KG1 (cell line): ENCODE measurements at places on chromosomes 7 and 10.

- no peak for DNase-seq
Observed at GRCh38 chr10:121171825-121172787, 320.9 kb downstream of the WDR11 start.

- peak; percentile 23 for DNase-seq
Observed at GRCh38 chr7:118129041-118129795, 54.7 kb upstream of the LSM8 start.

GRCh38 chr10:70367195-70367796 lies 15.1 kb downstream of the LRRC20 start:
- no peak for DNase-seq

GRCh38 chr10:43491855-43492254 lies 54.9 kb downstream of the ZNF487 start:
- DNase-seq, result no peak

GRCh38 chr10:132294561-132295318 lies 13.0 kb downstream of the STK32C start:
- DNase-seq, result no peak

- DNase-seq, result no peak
Observed at GRCh38 chr7:17374654-17375053, 76.2 kb downstream of the AHR start.

DNA sequence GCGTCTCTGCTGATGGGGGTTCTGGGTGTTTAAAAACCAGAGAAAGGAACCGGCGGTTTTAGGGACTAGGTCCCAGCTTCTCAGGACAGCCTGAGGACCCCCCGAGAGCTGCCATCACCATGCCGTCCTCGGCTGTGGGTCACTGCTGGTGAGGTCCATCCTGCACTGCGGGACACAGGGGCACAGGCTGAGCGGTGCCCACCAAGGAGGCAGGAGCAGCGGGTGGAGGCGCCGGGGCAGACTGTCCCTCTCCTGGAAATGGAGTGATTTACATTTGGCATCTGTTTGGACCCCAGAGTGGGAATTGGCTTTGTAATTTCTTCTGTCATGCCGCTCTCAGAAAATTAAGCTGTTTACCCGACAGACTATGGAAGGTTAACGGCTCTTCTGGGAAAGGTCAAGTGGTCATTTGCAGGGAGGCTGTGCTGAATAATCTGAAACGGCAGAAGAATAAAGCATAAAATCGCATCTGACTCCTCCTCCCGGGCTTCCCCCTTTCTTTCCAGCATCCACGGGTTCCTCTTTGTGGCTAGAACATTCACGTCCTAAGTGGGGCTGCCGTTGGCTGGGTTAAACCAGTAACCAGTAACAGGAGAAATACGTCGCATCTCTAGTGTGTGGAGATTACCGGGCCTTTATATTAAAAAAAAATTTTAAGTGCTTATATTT lies 31.7 kb downstream of the LHPP start:
- DNase-seq, result no peak

DNA sequence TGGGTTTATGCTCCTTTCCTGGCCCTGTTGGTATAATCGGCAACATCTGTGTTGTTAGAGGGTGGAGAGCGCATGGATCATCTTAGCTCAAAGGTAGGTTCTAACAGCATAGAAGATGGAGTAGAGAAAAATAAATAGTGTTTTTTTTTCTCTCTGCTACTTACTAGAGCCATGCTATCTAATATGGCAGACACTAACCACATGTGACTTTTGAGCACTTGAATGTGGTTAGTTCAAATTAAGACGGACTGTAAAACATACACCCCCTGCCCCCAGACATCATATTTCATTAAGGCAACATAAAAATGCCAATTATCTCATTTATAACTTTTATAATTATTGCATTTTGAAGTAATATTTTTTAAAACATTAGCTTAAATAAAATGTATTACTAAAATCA lies 525.1 kb downstream of the KIF20B start:
- DNase-seq, result no peak

- DNase-seq, result no peak
Observed at GRCh38 chr10:119500821-119501220, 41.7 kb downstream of the RGS10 start.

DNA sequence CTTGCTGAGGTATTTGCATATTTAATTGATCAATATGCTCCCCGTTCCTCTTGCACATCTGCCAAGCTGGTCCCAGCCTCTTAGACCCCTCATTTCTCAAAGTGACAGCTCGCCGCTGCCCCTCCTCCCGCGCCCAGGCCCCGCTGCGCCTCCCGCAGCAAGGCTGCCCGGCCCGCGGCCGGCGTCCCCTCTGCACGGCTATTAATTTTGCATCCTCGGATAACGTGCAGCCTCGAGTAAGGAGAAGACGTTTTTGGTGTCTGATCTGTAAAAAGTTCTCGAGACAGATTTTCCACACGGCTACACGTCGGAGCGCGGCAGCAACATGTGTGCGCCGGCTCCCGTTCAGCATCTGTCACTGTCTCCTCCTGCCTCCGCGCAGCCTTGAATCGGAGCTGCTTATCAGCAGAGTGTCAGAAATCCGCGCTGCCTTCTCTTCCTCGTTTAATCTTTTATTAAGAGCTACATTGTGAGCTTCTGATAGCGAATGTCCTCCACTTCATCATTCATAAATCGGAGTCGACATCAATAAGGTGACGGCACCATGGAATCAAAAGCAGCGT lies 65.3 kb downstream of the EBF3 start:
- no peak for DNase-seq

- DNase-seq, result no peak
Observed at GRCh38 chr7:80279760-80280159, 145.1 kb downstream of the GNAI1 start.

DNA sequence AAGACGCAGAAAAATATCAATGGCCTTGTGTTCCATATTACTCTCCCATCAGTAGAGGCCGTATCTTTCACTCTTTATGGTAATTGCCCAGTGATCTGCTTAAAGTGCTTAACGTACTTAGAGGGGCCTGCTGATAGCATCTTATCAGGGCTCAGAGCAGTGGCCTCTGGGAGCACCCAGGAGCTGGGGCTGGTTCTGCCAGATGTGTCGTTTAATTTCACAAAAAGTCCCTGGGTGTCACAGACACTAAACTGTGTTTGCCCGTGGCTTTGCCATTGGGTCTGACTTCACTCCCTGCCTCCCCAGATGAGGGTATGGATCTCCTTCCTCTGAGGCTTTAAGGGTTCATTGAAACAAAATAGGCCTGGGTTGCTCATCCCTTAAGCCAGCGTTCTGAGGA lies 435.3 kb downstream of the GATA3 start:
- DNase-seq, result no peak

GRCh38 chr7:127251465-127252376 lies 1.0 kb downstream of the GRM8 start:
- no peak for DNase-seq

DNA sequence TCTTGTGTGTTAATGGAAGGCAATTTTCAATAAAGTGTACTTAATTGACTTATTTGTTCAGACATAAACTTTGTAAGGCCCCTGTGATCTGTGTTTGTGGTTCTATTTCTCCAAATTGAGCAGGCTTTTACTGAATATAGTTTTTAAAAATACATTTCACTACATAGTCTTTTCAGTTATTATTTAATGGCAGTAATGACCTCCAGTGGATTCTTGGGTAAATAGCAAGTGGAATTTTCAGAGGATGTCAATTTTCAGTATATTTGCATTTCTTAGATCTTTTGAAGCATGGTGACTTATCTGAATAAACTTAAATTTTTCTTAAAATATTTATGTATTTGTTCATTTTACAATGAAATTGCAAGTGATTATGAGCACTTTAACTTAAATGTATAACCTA lies 203.1 kb upstream of the PCLO start:
- no peak for DNase-seq
